ENCODE measurements at places on chromosomes 4 and X.

- no peak for DNase-seq
Observed at GRCh38 chr4:39706334-39706733, 8.4 kb downstream of the UBE2K start.

DNA sequence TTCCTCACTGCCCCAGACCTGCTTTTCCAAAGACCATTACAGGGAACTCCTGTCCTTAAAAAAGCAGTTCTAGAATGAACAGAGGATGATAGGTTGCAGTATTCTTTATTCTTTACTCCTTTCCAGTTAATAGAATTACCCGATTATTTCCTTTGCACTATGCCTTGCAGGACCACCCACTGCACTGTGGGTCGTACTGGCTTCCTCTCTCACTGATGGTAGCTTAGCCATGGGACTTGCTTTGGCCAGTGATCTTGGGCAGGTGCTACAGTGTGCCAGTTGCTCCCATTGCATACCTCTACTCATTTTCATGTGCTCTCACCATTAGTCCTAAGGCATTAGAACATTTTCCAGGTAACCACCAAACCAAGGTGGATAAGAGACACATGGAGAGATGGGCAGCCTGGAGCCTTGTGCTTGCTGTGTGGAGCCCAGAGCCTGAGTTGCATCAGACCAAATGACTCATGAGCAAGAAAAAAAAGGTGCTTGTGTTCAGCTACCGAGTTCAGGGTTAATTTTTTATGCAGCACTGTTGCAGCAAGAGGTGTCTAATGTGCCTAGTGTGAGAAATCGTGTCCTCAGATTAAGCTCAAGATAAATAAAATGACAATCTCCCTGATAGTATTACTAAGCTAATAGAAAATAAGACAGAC is 7.6 kb upstream of the UNC5C start:
- no peak for DNase-seq

DNA sequence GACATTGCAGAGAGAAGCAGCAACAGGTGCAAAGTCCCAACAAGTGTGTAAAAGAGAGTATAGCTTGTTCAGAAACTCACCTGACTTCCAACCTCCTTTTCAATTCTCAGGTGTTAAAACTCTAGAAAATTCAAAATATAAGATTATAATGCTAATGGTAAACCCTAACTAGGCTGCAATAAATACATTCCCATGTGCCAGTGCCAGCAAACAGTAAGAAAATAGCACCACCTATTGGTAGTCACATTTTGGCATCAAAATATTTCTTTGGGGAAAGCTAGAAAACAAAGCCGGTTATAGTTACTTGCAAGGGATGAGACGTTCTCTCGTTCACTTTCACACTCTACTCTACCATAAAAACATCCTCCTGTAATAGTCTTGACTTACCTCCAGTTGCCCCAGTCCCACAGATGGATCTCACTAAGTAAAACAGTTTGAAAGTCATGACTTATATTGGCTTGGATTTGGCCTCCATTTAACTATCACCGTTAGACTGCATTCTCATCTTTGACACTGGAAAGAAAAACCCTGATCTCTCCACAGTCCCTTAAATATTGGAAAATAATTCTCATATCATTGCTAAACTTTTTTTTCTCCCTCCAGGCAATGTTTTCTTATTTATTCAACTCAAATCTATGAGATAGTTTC is 9.6 kb downstream of the BMP3 start:
- no peak for DNase-seq

DNA sequence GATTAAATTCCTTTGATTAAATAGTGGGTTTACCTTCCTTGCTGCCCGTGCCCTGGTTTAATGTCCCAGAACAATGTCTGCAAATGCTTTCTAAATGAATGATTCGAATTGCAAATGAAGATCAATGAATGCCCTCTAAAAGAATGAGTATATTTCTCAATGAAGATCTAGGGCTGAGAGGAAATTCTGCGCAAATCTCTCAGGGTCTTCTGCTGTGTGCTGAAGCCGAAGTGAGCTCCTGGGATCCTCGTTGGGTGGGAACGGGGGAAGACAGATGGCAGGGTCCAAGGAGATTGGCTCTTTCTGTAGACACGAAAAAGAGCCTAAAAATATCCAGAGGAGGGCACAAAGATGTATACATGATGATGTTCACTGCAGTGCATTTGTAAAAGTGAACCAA is 224.8 kb downstream of the STIM2 start:
- DNase-seq, result no peak

- peak; percentile 19 for DNase-seq
Observed at GRCh38 chrX:18973527-18974192, 10.3 kb downstream of the PHKA2 start.

DNA sequence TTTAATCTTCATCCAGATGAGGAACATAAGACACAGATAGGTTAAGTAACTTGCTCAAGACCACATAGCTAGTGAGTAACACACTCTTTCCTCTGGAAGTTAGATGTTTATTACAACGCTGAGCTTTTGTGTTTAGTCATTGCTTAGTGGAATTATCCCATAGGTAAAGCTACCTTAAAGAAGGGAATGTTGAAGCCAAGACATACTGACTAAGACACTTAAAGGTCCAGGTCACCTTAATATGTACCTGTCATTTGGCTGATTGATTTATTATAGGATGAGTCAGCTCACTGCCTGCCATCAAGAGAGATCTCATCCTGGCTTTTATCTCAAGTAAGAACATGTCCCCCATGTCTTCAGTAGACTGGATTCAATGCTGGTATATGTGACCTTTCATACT is 53.4 kb downstream of the KDR start:
- DNase-seq, result no peak

- DNase-seq, result no peak
Observed at GRCh38 chr4:95256108-95256835, 292.5 kb downstream of the UNC5C start.

DNA sequence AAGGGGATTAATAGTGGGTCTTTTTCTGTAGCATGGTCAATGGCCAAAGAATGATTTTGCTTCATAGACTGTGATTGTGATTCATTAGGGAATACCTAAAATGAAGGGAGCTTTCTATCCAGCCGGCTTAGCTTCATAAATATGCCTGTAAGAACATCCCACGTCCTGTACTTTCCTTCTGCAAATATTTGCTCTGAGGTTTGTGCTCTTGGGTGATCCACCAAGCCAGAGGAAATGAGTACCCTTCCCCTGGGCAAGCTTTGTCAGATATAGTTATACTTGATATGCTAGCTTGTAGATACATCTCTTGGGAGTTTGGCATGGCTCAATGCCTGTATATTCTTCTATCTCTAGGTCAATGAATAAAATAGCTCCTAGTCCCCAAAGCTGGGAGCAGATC is 28.2 kb upstream of the SPARCL1 start:
- no peak for DNase-seq

GRCh38 chr4:162274354-162274753 is 110.6 kb upstream of the FSTL5 start:
- no peak for DNase-seq

DNA sequence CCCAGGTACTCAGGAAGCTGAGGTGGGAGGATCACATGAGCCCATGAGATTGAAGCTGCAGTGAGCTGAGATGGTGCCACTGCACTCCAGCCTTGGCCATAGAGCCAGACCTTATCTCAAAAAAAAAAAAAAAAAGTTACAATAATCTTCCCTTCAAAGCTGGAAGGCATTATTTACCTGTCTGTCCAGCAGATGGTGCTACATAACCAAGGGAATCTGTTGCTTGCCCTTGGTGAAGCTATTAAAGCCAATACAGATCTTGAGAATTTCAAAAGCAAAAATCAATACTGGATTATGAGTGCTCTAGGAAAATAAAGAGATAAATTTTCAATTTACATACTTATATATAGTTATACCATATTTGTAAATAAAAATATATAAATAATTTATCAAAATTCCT is 25.9 kb downstream of the PKD2 start:
- no peak for DNase-seq

GRCh38 chrX:134868771-134869495 is 121.9 kb upstream of the SMIM10 start:
- DNase-seq, result no peak

- no peak for DNase-seq
Observed at GRCh38 chr4:55378617-55379467, 16.9 kb upstream of the TMEM165 start.

GRCh38 chr4:56650262-56651055 is 30.6 kb downstream of the HOPX start:
- DNase-seq, result no peak

- DNase-seq, result no peak
Observed at GRCh38 chrX:94107981-94108380, 434.0 kb downstream of the FAM133A start.

DNA sequence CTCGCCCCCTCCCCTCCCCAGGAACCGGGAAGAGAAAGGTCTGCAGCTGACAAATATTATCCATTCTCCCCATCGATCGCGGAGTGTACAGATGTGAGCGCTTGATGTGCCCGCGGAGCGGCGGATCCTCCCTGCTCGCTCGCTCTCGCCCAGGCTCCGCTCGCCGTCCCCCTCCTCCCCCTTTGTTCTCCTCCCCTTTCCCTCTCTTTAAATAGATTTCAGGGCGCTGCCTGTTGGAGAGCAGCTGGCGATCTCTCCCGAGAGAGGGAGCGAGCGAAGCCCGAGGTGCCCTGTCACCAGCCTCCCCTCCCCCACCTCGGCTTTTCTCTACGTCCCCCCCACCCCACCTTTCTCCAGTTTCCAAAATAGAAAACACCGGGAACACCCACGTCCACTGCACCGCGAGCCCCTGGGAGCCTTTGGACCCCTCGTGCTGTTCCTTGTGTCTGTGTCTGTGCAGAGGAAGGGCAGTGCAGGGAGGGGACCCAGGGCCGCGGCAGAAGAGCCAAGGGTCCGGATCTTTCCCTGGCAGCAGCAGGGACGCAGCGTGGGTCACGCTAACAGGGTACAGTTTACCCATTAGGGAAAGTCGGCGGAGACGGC is 56.6 kb upstream of the BCOR start:
- peak; percentile 69 for DNase-seq

- DNase-seq, result no peak
Observed at GRCh38 chrX:24415921-24416320, 49.2 kb upstream of the PDK3 start.

DNA sequence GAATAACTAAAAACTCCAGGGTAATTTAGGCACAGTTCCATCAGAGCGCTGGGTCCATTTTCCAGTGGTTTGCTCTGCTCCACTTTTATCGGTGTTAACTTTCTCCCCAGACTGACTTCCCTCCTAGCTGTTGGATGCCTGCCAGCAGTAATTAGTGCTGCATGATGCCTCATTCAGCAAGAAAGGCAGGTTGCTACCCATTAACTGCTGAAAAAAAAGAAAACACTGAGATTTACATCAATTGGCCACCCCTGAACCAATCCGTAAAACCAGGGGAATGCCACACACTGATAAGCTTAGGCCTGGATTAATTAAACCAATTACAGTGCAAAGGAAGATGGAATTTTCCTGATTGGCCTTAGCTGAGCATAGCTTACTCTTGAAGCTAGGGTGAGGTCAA is 182.4 kb upstream of the CXXC4 start:
- no peak for DNase-seq

GRCh38 chrX:112654871-112655270 is 24.9 kb downstream of the LHFPL1 start:
- DNase-seq, result no peak

GRCh38 chr4:2318885-2319284 is 57.0 kb upstream of the MXD4 start:
- no peak for DNase-seq

GRCh38 chr4:145839151-145839550 is 99.5 kb downstream of the ZNF827 start:
- no peak for DNase-seq

GRCh38 chrX:112545051-112545450 is 134.7 kb downstream of the LHFPL1 start:
- no peak for DNase-seq

DNA sequence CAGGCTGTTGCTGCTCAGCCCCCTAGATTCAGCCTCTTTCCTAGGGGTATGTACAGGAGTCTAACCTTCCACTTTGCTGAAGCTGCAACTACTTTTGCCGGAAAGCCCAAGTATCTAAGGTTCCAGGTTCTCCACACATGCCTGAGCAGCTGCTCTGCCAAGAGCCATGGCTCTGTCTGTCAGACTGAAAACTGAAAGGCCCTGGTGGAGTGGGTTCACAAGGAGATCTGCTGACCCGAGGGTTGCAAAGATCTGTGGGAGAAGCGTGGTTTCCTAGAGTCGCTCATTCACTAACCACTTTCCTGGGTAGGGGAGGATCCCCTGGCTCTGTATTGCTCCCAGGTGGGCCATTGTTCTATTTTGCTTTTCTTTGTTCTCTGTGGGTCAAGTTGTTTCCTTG is 6.0 kb upstream of the PNMA6F start:
- no peak for DNase-seq

- DNase-seq, result no peak
Observed at GRCh38 chr4:76640353-76640910, 205.4 kb downstream of the SHROOM3 start.

- no peak for DNase-seq
Observed at GRCh38 chrX:65601530-65602220, 65.8 kb upstream of the MSN start.

- DNase-seq, result no peak
Observed at GRCh38 chrX:110733166-110733565, 62.5 kb downstream of the CHRDL1 start.

- DNase-seq, result no peak
Observed at GRCh38 chr4:152501846-152502536, 33.9 kb downstream of the FBXW7 start.

GRCh38 chr4:40976343-40976742 is 226.6 kb downstream of the NSUN7 start:
- no peak for DNase-seq

DNA sequence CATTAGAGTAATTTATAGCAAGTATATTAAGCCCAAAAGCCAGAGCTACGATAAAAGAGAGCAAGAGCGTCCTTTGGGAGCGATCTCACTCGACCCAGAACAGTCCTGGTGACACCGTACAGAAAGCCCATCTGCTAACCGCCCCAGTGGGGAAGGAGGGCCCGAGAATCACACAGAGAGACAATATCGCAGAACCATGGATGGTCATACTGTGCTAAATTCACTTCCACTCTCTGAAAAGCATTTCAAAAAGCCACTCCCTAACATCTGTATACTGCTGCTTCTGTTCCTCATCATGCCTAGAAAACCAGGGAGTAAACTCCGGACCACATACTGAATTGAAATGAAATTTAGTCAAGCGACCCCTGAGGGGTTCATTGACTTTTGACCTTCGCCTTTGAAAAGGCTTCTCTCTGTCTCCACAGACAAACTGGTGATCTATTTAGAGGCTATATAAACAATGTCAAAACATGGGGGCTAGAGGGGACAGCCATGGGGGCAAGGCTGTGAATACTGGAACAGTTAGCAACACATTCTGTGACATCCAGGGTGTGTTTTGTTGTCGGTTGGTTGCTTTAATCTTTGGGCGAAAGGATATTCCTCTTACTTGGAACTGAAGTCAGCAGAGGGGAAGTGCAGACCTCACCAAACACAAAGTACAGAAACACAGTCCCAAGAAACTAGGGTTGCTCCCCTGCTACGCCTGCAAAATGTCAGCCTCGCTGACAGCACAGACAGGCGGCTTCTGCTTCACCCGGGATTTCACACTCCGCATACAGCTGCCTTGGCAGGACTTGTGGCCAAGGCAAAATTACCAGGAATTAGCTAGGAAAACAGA is 129.0 kb upstream of the RASGEF1B start:
- DNase-seq, result no peak

DNA sequence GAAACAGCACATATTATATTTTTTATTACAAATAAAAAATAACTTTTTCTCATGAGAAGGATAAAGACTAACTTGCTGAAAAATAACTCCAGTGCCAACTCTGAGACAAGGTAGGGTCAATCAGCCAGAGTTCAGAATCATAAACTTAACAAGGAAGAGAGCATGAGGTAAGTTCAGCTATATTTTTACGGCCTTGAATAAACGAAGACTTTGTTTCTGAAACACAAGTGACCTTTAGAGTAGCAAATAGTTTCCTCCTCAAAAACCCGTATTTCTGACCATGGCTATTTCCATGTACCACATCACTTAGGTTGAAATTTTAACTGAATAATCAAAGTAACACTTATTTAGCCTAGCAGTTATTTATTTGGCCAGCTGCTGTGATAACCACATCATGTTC is 45.5 kb downstream of the PRDM5 start:
- no peak for DNase-seq
